ENCODE measurements at places on chromosomes 6 and 20.

DNA sequence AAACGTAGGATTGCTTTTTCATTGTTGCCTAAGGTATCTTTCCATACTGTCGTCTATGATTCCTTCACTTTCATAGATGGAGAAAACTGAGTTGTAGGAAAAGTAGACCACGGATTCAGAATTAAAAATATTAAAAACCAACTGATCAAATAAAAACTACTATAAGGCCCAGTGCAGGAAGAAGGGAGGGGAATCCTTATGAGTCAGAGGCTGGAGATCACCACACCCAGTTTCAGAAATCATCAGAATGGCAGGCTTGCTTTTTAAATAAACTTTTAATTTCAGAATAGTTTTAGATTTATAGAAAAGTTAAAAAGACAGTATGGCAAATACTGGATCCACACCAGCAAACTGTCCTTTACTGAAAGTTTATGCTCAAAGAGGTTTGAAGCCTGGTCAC is 32.0 kb upstream of the POPDC3 start:
- no peak for DNase-seq

- no peak for DNase-seq
Observed at GRCh38 chr6:157560691-157561413, 179.9 kb downstream of the ZDHHC14 start.

- DNase-seq = no peak
Observed at GRCh38 chr20:5030348-5031205, 29.3 kb upstream of the SLC23A2 start.

DNA sequence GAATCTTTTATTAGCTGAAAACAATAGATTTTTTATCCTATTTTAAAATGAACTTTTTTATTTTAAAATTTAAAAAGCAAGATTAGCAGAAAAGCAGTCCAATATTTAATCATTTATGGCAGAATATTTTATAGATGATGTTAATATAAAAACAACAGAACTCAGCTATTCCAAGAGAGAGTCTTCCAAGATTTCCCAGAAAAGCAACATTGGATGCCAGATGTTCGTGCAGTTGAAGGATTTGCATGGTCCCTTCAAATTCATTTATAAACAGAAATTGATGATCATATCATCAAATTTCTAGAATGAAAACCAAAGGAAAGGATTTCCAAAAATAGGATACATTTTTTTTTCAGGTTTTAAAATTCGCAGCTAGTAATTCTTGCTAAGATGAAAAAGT is 25.4 kb upstream of the CNKSR3 start:
- DNase-seq = no peak

DNA sequence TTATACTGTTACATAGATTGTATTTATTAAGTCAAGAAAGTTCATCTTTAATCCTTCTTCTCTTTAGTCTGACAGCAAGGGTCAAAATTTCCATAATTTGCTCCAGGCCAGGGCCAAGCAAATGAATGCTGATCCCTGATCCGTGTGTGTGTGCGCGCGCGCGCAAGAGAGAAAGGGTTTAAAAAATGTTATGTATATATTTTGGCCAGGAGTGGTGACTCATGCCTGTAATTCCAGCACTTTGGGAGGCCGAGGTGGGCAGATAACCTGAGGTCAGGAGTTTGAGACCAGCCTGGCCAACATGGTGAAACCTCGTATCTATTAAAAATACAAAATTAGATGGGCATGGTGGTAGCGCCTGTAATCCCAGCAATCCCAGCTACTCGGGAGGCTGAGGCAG is 61.7 kb downstream of the GTF2H5 start:
- no peak for DNase-seq

DNA sequence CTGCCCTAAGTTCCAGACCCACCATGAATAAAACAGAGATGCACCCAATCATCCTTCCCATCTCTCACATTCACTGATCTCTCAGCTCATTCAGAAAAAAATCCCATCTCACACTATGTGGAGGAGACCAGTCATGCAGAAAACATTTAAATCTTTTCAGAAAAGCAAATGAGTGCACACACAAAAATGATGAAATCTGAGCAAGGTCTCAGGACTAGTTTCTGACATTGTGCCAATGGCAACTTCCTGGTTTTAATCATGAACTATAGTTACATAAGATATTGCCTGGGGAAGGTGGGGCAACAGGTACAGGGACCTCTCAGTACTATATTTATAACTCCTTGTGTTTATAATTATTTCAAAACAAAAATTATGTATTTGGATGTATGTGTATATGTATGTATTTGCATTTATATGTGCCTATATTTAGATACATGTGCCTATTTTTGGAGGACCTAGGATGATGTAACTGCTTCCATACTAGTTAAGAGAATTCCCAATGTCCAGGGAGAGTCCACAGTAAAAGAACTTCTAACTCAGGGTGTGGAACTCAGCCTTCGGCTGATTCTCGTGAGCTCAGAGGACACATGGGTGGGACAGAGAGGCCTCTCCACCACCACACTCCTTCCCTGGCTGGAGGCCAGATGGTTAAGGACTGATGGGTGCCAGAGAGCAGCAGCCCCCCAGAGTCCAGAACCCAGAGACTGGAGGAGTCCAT is 71.7 kb upstream of the MAP3K4 start:
- no peak for DNase-seq

DNA sequence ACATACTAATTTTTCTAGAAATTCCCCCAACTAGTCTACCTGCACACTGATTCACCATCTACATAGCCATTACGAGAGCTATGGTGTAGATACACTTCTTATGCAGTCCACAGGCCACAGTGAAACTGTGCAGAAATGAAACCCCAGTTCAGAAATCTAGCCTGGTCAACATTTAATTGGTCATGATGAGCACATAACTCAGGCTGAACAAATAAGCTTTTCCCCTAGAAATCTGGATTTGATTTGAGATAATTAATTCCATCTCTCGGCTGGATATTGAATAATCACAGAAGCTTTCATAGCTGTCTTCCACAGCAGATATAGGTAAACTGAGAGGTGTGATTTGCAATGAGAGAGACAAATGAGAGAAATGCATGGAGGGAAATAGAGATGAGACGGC is 22.6 kb upstream of the TINAG start:
- no peak for DNase-seq

GRCh38 chr6:49935387-49935786 is 28.6 kb downstream of the DEFB114 start:
- DNase-seq = no peak

GRCh38 chr20:24957326-24958016 is 8.4 kb downstream of the CST7 start:
- no peak for DNase-seq

DNA sequence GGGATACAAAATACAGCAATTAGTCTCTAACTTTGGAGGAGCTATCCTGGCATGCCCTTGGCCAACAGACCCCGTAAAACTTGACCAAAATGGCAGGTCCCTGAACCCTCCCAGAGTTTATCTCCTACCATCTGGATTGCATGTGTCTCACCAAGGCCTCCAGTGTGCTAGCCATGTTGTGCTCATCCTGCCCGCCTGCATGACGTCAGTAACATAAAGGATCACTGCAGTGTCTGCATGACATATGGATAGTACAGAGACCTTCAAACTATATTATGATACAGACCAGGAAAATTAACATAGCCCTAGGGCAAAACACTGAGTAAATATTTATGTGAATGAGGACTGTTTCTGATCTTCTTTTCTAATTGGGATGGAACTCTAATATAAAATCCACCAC is 25.3 kb downstream of the CPXM1 start:
- DNase-seq = no peak

GRCh38 chr20:25296094-25297093 is 48.5 kb downstream of the PYGB start:
- no peak for DNase-seq

GRCh38 chr20:46021361-46022359 is 7.4 kb upstream of the SLC12A5 start:
- peak; percentile 87 for DNase-seq

DNA sequence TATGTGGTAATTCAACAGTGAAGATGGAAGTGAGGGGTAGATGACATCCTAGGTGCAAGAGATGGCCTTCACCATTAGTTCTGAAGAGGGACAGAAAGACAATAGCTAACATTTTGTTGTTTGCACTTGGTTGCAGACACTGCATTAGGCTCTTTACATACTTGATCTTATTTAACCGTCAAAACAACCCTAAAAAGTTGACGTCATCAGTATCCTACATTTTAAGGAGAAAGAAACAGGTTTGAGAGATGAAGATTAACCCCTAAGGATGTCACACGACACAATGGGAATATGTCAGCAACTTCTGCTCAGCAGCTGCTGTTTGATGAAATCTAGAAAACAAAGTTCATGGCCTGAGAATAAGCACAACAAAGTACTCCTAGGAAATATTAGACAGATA is 72.6 kb upstream of the MC3R start:
- no peak for DNase-seq

- DNase-seq = peak; percentile 47
Observed at GRCh38 chr20:33211817-33212424, 5.2 kb upstream of the BPIFA3 start.

DNA sequence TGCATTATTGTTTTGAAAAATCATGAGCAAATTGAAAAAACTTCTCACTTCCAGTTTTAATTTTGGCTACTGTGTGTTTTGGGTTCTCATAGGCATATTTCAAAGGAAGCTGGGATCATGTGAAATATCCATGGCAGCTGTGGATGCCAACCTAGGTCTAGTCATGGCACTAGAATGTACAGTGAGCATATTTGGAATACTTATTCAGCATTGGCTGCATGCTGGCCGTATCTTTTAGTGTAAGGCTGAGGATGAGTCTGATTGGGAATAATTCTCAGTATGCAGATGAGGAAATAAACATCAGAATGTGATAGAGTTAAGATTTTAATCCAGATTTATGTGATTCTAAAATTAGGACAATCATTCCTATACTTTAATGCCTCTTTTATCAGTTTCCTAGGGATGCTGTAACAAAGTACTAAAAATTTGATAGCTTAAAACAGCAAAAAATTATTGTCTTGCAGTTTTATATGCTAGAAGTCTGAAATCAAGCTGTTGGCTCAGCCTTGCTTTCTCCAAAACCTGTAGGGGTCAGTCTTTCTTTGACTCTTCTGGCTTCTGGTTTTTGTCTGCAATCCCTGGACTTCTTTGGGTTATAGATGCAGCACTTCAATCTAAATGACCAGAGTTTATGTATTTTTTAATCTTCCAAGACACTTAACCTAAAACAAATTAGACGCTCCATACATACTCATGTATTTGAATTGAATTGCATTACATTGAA is 37.7 kb upstream of the DEFB112 start:
- no peak for DNase-seq

DNA sequence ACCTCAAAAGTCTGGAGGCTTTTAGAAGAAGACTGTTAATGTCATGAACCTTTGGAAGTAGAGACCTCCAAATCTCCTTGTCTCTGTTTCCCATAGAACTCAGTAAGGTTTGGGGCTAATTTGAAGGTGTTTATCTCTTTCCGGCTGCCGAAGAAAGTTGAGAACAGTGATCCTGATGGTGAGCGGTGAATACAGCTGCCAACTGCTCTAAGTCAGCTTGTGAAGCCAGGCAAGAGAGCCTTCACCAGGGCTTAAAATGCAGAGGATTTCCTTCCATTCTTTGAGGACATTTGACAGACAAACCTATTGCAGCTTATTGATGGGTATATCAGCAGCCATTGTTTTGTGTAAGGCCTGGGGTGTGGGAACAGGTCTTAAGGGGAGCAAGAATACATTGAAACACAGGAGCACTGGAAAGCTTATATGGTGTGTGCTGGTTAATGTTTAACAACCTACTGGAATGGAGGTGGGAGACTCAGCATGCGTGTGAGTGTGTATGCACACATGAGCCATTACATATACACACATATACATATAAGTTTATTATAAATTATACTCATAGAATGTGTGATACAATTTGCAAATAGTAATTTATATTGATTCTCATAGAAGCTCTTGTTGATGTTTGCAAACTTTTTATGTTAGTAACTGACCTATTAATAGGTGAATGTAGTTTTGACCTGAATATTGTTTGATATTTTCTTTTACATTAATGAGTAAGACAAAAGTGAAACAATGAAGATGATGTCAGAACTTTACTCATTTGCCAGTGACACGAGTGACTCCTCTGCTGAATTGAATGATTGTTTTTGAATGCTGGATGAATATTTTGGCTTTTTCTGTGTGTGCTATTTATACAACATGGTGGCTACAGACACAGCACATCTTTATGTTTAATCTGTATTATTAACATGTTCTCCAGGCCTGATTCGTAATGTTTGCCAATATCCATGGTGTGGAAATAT is 18.1 kb downstream of the PLEKHG1 start:
- DNase-seq = no peak

- DNase-seq = no peak
Observed at GRCh38 chr6:140101818-140102217, 727.4 kb upstream of the CITED2 start.

- no peak for DNase-seq
Observed at GRCh38 chr6:160141001-160141726, 19.5 kb downstream of the SLC22A1 start.

- no peak for DNase-seq
Observed at GRCh38 chr6:79671600-79672266, 40.6 kb downstream of the SH3BGRL2 start.

- DNase-seq = no peak
Observed at GRCh38 chr6:89554106-89554505, 84.4 kb downstream of the LYRM2 start.

DNA sequence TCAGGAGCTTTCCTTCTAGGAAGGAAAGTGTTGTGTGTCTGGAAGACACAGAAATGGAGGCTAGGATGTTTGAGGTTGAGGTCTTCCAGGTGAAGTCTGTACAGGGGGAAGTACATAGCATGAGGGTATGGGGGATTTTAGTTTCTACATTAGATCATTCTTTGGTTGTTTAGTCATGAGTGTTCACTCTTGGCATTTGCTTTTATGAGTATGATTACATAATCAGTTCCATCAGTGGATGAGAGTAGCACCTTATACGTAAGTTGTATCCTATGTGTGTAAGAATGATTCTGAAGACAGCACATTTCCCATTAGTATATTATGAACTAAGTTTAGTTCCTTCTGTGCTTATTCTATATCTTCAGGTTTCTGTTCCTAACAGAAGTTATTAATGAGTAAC is 1.9 kb downstream of the CDYL start:
- DNase-seq = no peak

DNA sequence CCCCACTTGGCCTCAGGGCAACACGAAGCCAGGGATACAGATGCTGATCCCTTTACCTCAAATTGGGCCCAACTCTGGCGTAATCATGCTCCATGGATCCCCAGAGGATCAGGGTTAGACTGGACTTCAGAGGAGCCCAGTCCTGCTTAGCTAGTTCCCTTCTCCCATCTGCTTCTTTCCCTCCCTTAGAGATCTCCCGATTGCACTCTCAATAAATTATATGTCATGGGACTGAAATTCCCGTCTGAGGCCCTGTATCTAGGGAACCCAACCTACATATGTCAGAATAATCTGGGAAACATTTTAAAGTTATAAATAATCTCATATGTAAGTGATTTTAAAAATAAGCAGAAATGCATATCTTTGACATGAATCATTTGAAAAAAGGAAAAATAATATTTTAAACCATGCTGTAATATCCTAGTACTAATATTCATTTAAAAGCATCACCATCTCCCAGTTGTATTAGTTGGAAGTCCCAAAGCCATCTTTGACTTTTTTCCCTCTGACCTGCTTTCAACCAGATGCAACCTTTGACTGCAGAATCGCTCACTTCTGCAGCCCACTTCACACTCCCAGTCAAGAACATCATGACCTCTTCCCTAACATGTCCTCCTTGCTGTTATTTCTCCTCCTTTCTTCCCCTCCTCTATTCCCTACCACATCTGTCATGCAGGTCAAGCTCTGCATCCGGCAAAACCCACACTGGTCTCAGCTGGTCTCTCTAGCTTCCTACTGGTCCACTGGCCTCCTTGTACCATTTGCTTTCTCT is 393.6 kb downstream of the BTBD3 start:
- DNase-seq = no peak
